NCI-H2081 (cell line): ENCODE measurements at places on chromosomes 16 and 17.

DNA sequence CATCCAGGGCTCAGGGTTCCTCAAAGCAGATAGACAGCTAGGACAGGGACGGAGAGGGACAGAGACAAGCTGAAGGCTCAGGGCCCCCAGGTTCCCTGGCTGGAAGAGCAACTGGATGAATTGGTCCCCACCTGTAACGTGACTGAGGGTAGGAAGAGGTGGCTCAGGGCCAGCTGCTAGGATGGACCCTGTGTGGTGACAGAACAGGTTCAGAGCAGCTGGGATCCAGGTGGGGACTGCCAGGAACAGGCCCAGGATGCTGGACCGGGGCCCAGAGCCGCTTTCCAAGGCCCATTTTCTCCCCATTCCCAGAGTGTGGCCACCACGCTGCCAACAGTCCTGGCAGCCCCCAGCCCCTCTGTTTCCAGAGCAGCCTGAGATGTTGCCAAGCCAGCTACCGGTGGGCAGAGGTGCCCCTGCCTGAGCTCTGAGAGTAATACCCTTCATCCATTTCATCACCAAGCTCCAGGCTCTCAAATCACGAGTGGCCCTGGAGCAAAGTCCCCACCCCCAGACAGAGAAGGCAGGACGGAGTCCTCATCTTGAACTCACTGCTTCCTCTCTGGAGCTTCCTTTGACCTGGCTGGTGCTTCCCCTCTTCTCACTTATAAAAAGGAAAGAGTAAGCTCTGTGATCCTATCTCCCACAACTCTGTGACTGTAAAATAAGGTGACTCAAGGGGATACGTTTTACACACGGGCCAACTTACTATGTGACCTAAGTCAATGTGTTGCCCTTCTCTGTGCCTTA, 79.6 kb downstream of the TMEM132E start:
- no peak for DNase-seq

DNA sequence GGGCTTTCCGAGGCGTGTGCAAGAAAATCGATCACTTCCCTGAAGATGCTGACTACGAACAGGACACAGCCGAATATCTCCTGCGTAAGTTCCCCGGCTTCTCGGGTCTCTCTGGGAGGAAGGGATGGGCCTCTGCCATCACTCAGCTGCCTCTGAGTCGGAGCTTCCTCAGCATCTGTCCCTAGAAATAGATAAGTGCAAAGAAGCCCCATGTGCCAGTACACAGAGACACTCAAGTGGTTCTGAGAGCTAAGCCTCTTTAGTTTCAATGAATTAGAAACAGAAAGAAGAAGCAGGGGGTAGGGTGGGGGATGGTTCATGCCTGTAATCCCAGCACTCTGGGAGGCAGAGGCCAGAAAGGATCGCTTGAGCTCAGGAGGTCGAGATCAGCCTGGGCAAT, 90.6 kb downstream of the CACNG3 start:
- DNase-seq: no peak

- peak; percentile 27 for DNase-seq
These were observed 844 bp downstream of the TBKBP1 start for GRCh38 chr17:47694581-47695428.

DNA sequence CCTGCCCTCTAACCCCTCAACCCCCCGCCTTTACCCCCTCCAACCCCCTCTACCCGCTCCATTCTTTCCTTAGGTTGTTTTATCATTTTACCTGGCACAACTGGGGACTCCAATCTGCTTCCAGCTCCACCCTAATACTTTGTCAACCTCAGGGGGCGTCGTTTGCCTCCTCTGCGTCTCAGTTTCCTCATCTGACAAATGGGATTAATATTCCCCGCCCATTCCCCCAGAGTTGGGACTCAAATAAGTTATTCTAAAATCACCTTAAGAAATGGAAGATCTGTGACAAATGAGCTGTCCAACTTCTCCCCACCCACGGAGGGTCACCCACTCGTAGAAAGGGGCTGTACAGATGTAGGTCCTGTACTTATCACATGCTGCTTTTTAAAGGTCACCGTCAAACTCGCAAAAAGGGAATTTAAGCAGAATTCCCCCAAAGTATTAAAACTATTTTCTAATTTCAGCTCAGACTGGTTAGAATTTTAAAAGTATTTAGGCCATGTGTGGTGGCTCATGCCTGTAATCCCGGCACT, 40.6 kb upstream of the CPNE2 start:
- DNase-seq: no peak

DNA sequence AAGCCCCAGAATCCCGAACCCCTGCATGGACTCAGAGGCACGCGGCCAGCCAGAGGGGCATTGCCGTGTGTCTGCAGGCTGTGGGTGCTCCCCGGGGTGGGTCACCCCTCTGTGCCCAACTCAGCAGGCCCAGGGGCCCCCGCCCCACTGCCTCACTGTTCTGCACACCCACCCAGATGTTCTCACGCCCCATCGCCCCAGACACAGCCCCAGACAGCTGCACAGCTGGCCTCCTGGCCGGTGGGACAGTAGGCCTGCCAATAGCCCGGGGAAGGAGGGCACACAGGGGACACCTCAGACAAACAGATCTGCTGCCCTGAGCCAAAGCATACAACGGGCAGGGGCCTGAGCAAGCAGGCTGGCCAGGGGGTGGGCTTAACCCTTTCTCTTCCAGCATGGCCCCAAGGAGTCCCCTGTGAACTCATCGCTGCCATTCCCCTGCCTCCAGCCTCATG, 27.6 kb upstream of the NXPH3 start:
- no peak for DNase-seq

GRCh38 chr16:3907586-3907985, 27.1 kb upstream of the CREBBP start:
- no peak for DNase-seq

GRCh38 chr17:44919411-44919810, 4.1 kb upstream of the GFAP start:
- DNase-seq: no peak

- no peak for DNase-seq
These were observed 537 bp downstream of the GOSR1 start for GRCh38 chr17:30477774-30478115.

DNA sequence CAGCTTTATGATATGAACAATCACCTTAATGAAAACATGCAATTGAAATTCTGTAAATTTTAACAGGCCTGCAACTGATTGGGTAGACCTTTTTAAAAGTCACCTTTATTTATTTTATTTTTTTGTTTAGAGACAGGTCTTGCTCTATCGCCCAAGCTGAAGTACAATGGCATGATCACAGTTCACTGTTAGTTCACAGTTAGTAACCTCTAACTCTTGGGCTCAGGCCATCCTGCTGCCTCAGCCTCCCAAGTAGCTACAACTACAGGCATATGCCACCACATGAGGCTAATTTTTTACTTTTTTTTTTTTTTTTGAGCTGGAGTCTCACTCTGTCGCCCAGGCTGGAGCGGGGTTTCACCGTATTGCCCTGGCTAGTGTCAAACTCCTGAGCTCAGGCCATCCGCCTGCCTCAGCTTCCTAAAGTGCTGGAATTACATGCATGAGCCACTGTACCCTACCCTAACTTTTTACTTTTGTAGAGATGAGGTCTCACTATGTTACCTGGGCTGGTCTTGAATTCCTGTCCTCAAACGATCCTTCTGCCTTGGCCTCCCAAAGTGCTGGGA, 28.0 kb downstream of the AP1G1 start:
- DNase-seq: no peak

DNA sequence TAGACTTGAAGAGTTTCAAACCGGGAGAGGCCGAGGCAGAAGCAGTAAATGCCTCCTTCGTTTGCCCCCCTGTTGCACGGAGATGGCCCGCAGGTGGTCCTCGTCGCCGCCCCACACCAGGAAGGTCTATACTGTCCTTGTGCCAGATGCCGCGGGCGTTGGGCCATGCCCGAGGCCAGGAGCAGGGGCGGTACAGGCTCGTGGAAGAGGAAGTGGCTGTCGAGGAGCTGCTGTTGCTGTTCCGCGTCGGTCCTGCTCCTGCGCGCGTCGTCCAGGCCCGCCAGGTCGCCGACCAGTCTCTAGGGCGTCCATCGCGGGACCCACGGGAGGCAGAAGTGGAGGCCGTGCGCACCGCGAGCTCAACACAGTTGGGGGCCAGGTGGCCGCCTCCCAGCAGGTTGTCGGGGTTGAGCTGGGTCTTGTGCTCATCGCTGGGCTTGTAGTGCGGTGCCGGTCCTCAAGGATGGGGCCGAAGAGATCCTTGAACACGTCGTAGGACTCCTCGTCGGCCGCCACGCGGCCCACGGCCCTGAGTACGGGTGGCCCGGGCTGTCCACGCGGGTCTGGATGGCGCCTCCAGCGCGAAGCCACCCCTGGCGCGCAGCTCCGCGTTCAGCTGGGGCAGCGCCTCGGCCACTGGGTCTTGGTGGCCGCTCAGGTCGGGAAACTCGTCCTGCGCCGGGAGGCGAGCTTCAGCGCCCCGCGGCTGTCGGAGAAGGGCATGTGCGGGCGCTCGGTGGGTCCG, 13.1 kb upstream of the C16orf87 start:
- no peak for DNase-seq

- no peak for DNase-seq
These were observed 3.1 kb upstream of the SGCA start for GRCh38 chr17:50162466-50163254.

GRCh38 chr17:1904273-1905182, 74.7 kb downstream of the RPA1 start:
- DNase-seq: peak; percentile 22

- peak; percentile 42 for DNase-seq
These were observed 216.7 kb downstream of the RPTOR start for GRCh38 chr17:80761110-80761871.

DNA sequence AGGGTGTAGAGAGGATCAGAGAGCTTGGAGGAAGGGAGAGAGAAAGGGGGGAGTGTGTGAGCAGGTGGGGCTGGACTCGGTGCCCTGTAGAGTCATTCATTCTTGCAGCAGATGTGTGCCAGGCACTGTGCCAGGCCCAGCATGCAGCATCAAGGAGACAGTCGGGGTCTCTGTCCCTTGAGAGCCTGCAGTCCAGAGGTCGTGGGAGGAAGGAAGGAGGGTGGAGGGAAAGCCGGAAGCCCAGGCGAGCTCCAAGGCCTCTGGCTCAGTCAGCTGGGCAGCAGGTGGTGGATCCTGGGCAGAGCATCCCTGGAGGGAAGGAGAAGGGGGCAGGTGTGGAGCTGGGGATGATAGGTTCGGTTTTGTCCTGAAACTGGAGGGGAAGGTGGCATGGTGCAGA, 27.5 kb downstream of the EPN2 start:
- peak; percentile 54 for DNase-seq

- peak; percentile 66 for DNase-seq
These were observed 570 bp upstream of the CFDP1 start for GRCh38 chr16:75433732-75434413.

DNA sequence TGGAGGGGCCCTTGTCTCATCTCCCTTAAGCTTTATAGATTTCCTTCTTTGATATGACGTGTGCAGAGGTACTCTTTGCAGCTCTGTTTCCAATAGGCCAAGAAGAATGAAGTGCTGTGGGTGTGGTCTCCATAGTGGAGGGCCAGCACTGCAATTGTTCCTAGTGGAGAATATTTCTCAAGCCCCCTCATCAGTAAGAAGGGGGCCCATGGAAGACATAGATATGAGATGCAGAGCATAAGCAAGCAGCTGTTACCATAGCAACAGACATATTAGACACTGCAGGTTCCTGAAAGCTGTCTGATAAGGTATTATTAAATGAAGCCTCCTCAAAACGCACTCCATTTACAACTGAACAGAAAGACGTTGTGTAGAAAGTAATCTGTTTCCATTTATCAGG, 240.7 kb downstream of the ZFHX3 start:
- no peak for DNase-seq

- DNase-seq: no peak
These were observed 38.7 kb downstream of the CACNG4 start for GRCh38 chr17:67003231-67003630.

DNA sequence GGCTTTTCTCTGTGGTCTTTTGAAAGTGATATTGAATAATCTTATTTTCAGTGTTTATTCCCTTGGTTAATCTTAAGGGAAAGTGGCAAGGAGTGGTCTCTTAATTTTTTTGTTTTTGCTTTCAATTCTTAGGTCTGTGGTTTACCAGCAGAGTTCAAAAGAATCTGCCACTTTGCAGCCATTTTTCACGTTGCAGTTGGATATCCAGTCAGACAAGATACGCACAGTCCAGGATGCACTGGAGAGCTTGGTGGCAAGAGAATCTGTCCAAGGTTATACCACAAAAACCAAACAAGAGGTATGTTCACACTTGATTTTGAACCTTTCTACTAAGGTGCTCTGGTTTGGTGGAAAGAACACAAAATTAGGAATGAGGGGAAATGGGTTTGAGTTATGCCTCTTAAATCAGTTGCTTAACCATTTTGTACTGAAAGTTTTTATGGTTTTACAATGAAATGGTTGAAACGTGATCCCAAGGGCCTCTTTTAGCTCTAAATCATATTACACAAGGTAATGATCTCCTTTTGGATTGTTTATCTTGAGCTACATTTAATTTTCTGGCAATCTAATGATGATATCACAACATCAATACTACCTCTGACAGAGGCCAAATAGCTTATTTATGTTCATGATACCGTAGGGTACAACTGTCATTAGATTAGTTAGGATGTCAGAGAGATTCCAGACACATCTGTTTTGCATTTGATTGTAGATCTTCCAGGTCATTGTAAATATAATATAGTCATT, 51.6 kb upstream of the CRISPLD2 start:
- no peak for DNase-seq

DNA sequence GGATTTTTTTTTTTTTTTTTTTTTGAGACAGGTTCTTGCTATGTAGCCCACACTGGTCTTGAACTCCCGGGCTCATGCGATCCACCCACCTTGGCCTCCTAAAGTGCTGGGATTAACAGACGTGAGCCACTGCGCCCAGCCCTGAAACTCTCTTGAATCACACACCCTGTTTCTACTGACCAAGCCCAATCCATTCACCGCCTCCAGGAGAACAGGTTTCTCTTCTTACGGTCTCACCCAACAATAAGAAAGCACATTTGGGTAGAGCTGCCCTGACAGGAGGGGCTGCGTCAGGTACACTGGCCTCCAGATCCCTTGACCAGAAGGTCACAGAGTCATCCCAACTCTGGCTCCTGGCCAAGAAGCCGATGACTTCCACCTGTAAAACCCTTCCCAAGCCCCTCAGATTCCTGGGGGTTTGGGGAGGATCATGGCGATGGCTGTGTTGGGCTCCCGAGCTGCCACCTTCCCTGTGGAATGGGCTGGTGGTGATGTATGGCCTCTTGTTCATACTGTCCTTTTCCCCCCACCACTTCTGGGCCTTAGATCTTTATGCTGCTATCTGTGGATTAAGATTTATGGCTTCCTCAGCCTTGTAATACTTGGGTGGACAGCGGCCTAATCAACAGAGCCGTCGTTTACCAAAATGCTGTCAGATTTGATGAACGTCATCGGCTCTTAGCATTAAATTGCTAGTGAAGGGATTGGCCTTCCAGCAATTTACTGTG, 89.1 kb downstream of the KATNIP start:
- no peak for DNase-seq

GRCh38 chr16:20216591-20217217, 110.6 kb downstream of the GP2 start:
- DNase-seq: no peak

DNA sequence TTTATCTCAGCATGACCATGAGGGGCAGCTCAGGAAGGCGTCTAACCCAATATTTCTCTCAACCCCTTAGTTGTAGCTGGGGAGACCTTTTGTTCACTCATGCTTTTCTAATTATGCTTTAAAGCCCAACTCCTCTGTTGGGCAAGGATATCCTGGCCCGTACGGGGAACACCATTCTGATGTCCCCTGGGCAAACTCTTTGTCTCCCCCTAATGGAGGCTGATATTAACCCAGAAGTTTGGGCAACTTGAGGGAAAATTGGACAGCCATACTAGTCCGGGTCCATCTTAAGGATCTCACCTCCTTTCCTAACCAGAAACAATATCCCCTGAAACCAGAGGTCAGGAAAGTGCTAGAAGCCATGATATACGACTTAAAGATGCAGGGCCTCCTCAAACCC, 143.7 kb upstream of the COX10 start:
- no peak for DNase-seq
